H1 (cell line): ENCODE measurements at places on chromosomes 5 and 9. TPM values are rescaled to one million over a fixed set of nuclear protein-coding genes. Genes with fewer than 3 reads are reported as not detected.

DNA sequence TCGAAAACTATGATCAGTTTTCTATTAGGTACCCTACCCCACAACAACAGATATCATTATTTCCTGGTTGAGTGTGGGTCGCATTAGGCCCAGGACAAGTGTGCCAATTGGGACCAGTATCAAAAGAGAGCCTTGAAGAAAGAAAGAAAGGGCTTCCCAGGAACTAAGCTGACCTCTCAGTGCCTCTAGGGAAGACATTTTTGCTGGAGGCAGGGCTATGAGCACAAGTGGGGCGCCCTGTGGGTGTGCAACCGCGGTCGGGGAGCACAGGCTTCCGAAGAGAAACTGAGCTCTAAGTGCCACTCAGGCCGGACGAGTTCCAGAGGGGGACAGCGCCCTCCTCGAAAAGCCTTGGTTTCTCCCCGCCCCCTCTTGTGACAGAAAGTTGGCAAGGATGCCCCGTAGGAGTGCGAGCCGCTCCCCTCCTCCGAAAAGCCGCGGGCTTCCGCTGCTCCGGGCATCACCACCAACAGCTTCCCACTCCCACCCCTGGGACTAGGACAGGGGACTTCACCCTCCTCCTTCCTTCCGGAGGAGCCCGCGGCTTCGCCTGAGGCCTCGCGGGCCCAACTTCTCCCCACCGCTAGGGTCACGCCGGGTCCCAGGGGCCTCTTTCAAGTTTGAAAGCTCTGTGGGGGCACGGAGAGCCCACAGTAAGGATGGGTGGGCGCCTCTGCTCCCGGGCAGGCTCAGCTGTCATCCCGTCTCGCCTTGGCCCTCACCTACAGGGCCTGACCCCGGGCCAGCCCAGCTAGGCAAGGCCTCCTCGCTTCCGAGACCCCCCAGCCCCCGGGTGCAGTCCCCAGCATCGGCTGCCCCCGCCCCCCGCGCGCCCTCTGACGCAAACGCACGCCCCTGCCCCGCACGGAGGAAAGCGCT lies 2.0 kb downstream of the NR2F1-AS1 start:
- H3K4me1 ChIP-seq: peaks cover 15% of the 10 kb centered on the region; the same call in 1 of the 2 replicates
- no peak overlapping the region for H3K27ac ChIP-seq
- H3K27me3 ChIP-seq: peaks cover 98% of the 10 kb centered on the region
- no peak for DNase-seq

TAF11L5 gene
- polyA plus RNA-seq: not detected in 2 replicates

DNA sequence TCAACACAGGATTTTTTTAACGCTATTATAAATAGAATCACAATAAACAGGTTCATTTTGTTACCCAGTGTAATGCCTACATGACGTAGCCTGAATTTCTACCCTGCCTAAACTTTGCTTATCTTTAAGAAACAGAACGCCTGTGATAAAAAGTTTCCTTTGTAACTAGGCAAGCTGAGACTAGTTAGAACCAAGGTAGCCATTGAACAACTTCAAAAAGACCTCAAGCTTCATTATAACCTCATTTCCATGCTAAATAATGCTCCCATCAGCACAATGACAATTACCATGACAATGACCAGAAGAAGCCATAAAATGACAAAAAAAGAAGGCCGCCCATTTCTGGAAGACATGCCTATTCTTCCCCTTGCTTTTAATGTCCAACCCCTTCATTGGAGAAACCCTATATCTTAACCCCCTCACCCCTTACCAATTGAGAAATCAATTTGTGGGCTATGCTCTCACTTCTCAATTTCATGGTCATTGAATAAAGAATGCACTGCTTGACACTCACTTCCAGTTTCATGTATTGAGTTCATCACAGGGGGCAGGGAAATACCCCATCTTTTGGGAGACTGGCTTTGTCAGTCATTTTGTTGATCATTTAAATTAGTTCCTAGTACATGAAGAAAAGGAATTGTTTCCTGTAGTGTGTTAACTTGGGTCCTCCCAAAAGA lies 276.8 kb downstream of the MCTP1 start:
- H3K36me3 ChIP-seq: no peaks in the 10 kb centered on the region
- no peaks in the 10 kb centered on the region for H3K4me1 ChIP-seq
- no peak overlapping the region for H3K4me3 ChIP-seq
- no peak overlapping the region for H3K27ac ChIP-seq
- no peak for DNase-seq

PLCXD3 gene
- polyA plus RNA-seq: under 0.01 and 0.03 TPM in 2 replicates

HTR4 gene
- polyA plus RNA-seq: not detected in 2 replicates

- no peaks in the 10 kb centered on the region for H3K27me3 ChIP-seq
- no peak overlapping the region for H3K27ac ChIP-seq
- no peaks in the 10 kb centered on the region for H3K4me1 ChIP-seq
- H3K36me3 ChIP-seq: no peaks in the 10 kb centered on the region
- no peak overlapping the region for H3K4me3 ChIP-seq
- DNase-seq: no peak
These were observed 11.1 kb upstream of the CDC42SE2 start for GRCh38 chr5:131252824-131253171.

ANKRD33B gene
- polyA plus RNA-seq: 6.9 and 7.1 TPM in 2 replicates

DNA sequence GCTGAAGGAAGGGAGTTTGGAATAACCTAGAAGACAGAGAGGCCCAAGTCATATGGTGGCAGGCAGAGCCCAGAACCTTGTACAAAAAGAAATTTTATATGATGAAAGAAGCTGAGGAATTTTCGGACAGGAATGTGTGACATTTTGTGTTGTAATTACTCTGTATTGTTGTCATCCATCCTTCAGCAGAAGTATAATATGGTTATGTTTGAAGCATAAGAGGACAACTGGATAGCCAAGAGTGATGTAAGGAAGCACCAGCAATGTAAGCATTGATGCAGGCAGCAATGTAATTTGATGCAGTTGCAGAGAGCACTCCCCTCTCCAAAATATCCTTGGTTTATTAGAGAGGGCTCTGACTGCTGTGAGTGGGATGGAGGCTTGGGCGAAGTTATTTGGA lies 19.1 kb upstream of the SNX2 start:
- no peaks in the 10 kb centered on the region for H3K27me3 ChIP-seq
- H3K4me1 ChIP-seq: peaks cover 6% of the 10 kb centered on the region; the same call in 1 of the 2 replicates
- no peak overlapping the region for H3K4me3 ChIP-seq
- H3K36me3 ChIP-seq: no peaks in the 10 kb centered on the region
- H3K27ac ChIP-seq: no peak overlapping the region

GRCh38 chr9:128568470-128569078 lies 16.2 kb downstream of the SPTAN1 start:
- peaks cover 41% of the 10 kb centered on the region for H3K36me3 ChIP-seq
- no peak for DNase-seq
- H3K27ac ChIP-seq: no peak overlapping the region

POLR3G gene
- 119 and 149 TPM in 2 replicates for polyA plus RNA-seq

DNA sequence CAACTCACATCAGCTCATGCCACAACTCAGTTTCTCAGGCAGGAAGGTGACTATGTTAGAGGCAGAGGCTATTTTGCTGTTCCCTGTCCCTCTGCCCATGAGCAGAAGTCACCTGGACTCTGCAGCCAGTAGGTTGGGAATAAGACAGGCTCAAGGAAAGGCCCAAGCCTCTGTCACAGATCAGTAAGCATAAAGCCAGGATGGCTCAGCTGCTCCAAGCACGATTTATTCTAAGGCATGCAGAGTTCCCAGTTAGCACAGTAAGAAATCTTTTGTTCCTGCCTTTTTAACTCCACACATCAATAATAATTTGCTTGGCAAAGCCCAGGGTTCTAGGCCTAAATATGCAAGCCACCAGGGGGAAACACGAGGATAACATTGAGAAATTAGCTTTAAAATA lies 249.0 kb upstream of the ADRA1B start:
- no peaks in the 10 kb centered on the region for H3K27me3 ChIP-seq
- no peak overlapping the region for H3K27ac ChIP-seq
- no peaks in the 10 kb centered on the region for H3K36me3 ChIP-seq
- no peak for DNase-seq
- H3K4me3 ChIP-seq: no peak overlapping the region
- H3K4me1 ChIP-seq: no peaks in the 10 kb centered on the region

DNA sequence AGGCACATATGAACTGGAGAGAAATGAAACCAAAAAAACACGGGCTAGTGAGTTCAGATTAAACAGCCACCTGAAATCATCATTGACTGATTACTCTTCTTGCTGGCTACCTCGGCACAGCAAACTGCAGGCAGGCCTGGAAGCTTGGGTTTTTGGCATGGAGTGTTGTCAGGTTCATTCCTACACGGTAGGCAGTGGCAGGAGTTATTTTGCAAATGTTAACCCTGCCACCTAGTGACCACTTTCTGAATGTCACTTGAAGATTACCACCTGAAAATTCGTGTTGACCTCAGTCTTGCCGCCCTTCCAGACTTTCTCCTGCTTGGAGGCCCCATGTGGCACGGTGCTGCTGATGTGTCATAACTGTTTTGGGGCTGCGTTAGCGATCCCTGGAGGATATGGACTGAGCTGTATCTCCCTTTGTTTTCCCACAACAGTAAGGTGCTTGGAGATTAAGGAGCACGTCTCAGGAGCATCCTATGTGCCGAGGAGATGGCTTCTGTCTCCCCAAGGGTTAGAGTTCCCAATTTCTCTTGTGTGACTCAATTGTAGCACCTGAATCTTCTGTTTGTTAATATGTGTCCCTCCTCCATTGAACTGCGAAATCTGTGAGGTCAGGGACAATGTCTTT lies 12.7 kb upstream of the CD180 start:
- no peaks in the 10 kb centered on the region for H3K36me3 ChIP-seq
- no peaks in the 10 kb centered on the region for H3K4me1 ChIP-seq
- no peaks in the 10 kb centered on the region for H3K27me3 ChIP-seq
- DNase-seq: peak; percentile 71
- H3K4me3 ChIP-seq: no peak overlapping the region
- H3K27ac ChIP-seq: no peak overlapping the region

DNA sequence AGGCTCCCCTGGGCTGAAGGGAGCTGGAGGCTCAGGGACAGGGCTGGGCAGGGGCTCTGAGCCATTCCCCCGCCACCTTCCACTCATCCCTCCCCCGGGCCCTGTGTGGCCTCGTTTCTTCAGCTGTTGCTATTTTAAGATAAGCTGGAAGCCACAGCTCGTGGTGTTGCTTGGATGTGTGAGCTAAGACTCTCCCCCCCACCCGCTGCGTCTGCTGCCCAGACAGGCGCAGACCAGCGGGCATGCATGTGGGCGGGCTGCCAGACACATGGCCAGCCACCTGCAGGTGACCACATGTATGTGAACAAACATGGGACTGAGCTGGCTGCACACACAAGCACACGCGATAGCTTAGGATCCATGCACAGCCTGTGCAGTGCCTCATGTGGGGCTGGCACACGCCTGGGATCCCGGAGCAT lies 8.7 kb downstream of the SNCB start:
- H3K4me3 ChIP-seq: no peak overlapping the region
- H3K27me3 ChIP-seq: peaks cover 39% of the 10 kb centered on the region
- no peak overlapping the region for H3K27ac ChIP-seq

DNA sequence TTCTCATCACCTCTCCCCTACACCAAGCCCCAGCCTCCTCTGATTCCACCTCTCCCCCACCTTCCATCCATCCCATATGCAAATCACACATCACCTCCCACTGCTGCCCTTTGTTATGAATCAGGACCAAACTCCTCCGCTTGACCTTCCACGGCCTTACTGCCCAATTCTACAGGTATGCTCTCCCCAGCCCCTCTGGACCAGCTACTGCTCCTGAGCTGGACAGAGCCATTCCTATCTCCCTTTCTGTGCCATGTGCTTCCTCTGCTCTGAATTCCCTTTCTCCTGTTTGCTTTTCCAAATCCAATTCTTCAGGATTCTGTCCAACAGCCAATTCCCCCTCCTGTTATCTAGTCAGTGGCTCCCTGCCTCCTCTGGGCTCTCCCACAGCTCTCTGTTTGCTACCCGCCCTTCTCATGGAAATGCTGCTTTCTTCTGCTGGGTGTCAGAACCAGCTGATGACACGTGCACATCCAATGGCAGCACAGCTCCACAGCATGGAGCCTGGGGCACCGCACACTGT lies 8.3 kb downstream of the FABP6 start:
- peak overlapping the region; percentile 8; the same call in 1 of the 2 replicates for H3K4me3 ChIP-seq
- H3K36me3 ChIP-seq: no peaks in the 10 kb centered on the region
- H3K4me1 ChIP-seq: peaks cover 13% of the 10 kb centered on the region
- H3K27ac ChIP-seq: no peak overlapping the region

SOX30 gene
- polyA plus RNA-seq: 0.24 and 0.35 TPM in 2 replicates

DNA sequence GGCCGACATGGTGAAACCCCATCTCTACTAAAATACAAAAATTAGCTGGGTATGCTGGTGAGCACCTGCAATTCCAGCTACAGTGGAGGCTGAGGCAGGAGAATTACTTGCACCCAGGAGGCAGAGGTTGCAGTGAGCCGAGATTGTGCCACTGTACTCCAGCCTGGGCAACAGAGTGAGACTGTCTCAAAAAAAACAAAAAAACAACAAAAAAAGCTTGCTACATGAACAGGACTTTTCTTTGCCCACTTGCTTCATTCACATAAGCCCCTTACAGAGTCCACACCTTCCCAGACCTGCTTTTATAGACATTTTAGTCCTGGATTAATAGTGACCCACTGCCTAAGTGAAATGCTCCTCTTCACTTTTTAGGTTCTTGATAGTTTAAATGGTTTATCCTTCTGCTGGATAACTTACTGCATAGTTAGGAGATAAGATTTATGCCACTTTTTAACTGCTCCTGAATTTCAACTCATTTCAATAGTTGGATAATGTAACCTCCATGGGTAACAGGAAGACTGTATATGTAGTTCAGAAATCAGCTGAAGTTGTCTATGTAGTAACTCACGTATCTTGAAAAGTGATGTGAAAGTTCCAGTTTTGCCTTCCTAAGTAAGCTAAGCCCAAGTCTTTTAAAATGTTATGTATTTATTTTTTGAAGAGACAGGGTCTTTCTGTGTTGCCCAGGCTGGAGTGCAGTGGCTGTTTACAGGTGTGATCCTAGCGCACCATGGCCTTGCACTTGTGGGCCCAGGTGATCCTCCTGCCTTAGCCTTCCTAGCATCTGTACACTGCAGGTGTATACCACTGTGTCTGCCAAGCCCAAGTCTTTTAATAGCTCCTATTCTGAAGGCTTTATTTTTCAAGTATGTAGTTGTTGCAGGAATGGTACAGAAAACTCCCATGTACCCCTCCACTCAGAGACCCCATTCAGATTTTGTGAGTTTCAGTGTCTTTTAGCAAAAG lies 19.7 kb downstream of the SUB1 start:
- H3K4me1 ChIP-seq: no peaks in the 10 kb centered on the region
- no peak overlapping the region for H3K4me3 ChIP-seq
- no peak for DNase-seq

CDH10 gene
- 0.05 and 0.11 TPM in 2 replicates for polyA plus RNA-seq

DNA sequence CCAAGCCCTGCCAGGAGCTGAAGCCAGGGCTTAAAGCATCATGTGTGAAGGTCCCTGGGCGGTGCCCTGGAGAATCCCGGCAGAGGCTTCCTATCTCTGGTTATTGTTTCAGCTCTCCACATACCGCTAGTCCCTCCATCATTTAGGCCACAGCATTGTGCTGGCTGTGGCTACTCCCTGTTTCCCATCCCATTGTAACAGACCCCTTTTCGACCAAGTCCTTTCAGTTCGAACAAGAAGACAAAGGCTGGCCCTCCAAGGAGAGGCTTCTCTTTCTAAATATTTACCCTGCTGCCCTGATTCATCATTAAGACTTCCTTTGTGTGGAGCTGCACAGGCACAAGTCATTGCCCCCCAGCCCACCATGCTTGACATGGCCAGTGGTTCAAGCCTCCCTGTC lies 41.6 kb downstream of the NEUROG1 start:
- peaks cover 82% of the 10 kb centered on the region for H3K27me3 ChIP-seq
- H3K36me3 ChIP-seq: no peaks in the 10 kb centered on the region
- H3K4me1 ChIP-seq: peaks cover 35% of the 10 kb centered on the region
- H3K4me3 ChIP-seq: no peak overlapping the region

LCN9 gene
- polyA plus RNA-seq: 2.3 and 2.6 TPM in 2 replicates
